Mesenteric fat pad (tissue), 1 donor: ENCODE measurements at places on chromosomes 11 and 22. TPM values are rescaled to one million over a fixed set of nuclear protein-coding genes. Genes with fewer than 3 reads are reported as not detected.

GRCh38 chr11:1039481-1040427 lies 3.2 kb upstream of the MUC6 start:
- no peak for DNase-seq

- no peak for DNase-seq
Measured at GRCh38 chr22:33886696-33887095, 33.6 kb downstream of the LARGE1 start.

DNA sequence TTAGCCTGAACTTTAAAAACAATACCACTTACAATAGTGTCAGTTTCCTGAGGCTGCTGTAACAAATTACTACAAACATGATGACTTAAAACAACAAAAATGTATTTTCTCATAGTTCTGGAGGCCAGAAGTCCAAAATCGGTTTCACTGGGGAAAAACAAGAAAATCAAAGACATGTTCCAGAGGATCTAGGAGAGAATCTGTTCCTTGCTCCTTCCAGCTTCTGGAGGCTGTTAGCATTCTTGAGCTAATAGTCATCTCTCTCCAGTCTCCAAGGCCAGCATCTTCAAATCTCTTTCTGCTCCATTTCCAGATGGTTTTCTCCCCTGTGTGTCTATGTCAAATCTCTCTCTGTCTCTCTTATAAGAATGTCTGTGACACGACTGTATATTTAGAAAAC lies 67.6 kb upstream of the TEAD1 start:
- no peak for DNase-seq

DNA sequence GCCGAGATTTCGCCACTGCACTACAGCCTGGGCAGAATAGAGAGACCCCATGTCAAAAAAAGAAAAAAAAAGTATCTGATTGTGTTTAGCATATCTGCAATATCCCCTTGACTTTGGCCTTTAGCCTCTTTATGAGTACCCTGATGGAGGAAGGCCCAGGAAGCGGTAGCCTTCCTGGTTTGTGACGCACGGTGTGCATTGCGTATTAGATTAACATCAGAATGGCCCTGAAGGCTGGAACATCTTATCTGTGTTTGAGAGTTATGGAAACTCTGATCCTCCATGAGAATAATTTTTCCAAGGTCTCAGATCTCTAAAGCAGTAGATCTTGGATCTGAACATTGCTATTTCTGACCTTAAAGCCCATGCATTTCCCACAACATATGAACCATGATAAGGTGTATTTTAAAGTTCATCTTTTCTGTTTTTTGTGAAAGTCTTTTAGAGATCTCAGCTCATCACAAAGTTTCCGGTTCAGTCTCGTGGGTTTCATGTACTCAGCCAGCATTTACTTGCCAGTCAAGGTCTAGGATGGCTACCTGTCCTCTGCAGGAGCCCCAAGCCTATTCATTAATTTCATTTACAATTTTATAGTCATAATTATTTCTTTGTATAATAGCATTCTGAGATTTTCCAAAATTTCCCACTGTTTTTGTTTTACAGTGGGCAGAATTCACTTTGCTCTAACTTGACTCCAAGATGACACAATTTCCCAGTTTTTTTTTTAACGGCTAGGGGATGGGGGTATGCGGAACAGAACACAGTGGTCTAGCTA lies 605 bp upstream of the FDX1 start:
- no peak for DNase-seq

Gene CHRM1
- not detected for total RNA-seq

Gene BLID
- 0.67 TPM for total RNA-seq

Gene ZNF280B
- total RNA-seq, result 1.1 TPM
